ELR (cell line): ENCODE measurements at places on chromosomes 5 and 9.

GRCh38 chr5:18959535-18959934 is 1028.5 kb downstream of the CDH18 start:
- DNase-seq: no peak

DNA sequence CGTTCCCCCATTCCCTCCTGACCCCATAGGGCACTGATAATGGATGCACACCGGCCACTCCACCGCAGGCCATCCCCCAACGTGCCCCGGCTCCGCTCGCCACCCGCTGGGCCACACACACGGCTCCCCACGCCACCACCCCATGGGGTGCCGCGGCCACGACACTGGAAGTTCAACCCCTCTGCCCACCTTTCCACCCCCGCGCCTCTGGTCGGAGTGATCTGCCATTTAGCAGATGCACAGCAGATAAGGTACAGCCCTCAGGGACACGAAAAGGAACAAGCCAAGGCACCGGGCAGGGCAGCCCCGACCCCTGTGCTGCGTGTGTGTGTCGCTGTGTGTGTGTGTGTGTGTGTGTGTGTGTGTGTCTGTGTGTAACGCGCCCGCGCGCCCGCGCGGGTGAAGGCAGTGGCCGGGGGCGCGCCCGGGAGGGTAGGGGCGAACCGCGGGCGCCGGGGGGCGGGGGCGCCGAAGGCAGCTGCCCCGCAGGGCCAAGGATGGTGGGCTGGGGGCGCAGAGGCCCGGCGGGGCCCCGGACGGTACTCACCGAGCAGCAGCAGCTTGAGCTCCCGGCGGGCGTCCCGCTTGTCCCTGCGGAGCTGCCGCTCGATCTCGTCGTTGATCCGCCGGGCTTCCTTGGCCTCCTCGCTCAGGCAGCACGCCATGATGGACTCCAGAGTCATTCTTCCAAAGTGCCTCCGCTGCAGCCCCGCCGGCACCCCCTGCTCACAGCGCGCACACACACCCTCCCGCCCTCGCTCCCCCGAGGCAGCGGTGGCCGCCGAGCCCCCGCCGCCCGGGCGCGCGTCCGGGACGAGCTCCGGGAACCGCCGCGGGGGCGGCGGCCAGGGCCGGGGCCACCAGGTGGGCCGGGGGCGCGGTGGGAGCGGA is 813 bp downstream of the GNAQ start:
- peak; percentile 53 for DNase-seq

DNA sequence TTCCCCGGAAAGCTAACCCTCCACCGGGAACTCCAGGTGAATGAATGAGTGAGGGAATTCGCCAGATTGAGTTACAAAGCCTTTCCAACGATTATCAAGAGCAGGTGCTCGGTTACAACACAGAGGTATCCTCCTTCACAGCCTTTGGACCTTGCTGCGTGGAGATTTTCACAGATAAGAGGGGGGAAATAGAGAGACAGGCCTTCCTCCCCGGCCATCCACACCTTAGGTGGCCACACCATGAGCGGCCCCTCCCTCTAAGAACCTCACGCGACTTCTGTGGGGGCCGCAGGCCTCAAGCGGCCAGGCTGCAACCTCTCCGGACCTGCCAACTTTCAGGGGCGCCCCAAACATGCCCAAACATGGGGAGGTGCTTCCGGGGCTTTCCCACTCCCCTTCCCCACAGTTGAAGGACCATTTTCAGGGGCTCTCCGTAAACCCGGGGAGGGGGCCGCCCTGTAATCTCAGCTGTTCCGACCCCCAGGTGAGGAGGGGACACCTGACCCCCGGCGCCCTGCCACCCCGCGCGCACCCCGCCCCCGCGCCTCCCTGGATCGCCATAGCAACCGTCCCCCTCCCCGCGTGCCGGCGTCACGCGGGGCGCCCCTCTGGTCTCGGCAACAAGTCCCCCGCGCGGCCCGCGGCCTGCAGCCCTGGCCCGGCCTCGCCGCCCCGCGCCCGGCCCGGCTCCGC is 603 bp downstream of the DENND1A start:
- peak; percentile 46 for DNase-seq

- no peak for DNase-seq
Observed at GRCh38 chr9:136193127-136193890, 11.6 kb downstream of the LHX3 start.

GRCh38 chr9:34522091-34522887 is 501 bp downstream of the ENHO start:
- no peak for DNase-seq

DNA sequence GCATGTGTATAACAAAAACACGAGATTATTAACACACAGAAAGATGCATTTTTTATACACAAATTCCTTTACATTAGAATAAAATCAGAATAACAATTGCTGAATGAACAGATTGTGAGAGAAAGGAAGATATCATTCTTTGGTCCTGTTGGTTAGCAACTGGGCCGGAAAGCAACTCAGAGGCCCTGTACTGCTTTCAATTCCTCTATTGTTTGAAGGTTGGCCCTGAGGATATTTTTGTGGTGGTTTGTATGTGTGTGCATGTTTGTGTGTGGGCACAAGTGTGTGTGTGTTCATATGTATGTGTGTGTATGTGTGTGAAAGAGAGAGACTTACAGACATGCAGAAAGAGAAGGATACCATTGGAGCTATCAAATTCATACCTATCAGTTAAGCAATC is 356.8 kb upstream of the DMAC1 start:
- DNase-seq: no peak

DNA sequence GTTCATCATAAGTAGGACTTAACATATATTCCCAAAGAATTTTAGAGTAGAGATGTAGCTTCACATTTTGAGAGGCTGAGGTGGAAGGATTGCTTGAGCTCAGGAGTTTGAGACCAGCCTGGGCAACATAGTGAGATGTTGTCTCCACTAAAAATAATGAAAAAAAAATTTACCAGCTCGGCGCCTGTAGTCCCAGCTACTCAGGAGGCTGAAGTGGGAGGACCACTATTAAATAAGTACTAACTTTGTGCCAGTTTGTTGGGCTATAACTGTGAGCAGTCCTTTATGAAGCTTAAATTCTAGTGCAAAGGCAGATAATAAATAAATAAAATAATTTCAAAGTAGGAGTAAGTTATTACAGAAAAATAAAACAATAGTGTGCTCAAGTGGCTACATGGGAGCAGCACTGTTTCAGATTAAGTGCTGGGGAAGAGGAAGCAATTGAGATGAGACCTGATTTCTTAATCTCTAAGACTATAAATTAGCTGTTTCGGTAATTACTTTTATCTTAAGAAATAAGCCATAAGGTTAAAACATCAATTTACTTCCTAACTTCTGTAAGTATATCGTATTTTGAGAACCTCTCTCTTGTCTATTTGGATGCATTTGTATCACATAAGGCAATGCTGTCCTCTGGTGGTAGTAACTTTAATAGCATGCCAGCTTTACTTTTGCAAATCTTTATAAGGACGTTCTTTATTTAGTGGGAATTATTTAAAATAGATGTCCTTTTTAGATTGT is 98.9 kb downstream of the CSNK1G3 start:
- DNase-seq: peak; percentile 72

DNA sequence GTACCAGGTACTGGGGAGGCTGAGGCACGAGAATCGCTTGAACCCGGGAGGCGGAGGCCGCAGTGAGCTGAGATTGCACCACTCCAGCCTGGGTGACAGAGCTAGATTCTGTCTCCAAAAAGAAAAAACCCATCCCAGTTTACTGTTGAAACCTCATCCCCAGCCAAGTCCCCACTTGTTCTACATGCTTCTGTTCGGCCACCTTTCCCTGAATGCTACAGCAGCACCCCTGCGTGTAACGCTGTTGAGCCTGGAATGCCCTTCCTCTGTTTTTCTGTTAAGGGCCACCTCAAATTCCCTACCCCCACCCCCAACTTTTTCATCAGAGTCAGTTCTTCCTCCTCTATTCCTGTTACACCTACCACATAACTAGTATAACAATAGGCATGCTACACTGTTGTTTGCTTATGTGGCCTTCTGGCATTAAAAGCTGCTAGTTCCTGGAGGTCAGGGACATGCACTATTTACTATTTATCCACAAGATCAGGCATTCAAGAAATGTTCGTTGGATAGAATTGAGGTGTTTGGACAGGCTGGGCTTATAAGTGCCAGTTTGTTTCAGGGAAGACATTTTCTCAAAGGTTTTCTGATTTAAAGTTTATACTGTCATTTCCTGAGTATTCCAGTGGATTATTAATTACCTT is 47.1 kb upstream of the C5orf47 start:
- no peak for DNase-seq

DNA sequence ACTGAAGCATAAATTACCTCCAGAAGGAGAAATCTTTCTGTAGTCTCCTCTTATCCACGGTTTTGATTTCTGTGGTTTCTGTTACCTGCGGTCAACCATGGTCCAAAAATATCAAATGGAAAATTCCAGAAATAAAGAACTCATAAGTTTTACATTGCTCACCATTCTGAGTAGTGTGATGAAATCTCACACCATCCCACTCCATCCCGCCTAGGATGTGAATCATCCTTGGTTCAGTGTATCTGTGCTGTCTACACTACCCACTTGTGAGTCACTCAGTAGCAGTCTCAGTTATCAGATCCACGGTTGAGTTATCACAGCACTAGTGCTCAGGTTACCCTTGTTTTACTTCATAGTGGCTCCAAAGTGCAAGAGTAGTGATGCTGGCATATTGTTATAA is 371.2 kb downstream of the NFIB start:
- peak; percentile 92 for DNase-seq

DNA sequence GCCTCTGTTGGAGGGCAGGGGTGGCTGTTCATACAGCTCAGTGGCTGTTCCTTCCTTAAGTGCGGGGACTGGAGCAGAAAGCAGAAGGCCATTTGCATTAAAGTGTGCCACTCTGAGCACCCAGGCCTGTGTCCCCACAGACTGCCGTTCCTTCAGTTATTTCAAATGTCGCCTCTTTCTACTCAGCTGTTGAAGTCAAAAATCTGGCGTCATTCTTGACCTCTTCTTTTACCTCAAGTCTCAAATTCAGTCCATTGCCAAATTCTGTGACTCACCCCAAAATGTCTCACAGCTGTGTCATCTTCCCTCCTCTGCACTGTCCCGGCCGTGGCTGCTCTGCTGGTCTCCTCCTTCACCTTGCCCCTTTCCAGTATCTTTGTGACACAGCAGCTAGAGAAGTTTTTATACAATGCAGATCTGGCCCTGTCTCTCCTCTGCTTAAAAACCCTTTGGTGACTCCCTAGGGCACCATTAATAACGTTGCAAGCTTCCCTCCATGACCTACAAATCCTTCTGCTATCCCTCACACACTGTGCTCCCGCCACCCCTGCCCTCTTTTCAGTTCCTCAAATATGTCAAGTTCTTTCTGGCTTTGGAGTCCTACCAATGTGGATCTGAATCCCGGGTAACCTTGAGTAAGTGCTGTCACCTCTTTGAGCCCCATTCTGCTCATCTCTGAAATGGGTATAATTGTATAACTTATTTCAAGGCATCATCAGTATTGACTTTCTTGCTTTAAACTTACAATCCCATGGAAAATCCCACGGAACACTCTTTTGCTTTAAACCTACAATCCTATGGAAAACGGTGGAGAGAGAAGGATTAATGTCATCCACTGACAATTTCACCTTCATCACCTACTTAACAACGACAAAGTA is 98.3 kb upstream of the BOD1 start:
- DNase-seq: peak; percentile 87
